ENCODE measurements at places on chromosomes 2 and 18. TPM values are rescaled to one million over a fixed set of nuclear protein-coding genes. Genes with fewer than 3 reads are reported as not detected.

- DNase-seq = no peak
These were observed 189.8 kb downstream of the SNTG2 start for GRCh38 chr2:1140389-1141003.

DNA sequence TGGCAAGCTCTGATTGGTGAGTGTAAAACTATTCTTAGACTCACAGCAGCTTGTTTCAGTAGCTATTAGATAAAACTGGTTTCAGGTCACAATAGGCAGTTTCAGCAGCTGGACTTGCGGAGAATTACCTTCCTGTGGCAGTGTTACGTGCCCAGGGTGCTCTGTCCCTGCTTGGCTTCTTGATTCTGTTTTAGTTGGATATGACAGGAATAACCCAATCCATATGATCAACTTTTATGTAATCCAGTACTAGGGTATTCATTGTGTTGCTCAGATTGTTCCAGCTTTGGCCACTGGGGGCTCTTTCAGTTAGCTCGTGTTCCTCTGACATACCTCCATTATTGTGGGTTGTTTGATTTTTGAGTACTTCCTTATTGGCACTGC, 43.1 kb downstream of the INPP4A start:
- DNase-seq = peak; percentile 35

- DNase-seq = no peak
These were observed 9.0 kb downstream of the TBR1 start for GRCh38 chr2:161424891-161425727.

The FEV gene
- not detected for total RNA-seq

DNA sequence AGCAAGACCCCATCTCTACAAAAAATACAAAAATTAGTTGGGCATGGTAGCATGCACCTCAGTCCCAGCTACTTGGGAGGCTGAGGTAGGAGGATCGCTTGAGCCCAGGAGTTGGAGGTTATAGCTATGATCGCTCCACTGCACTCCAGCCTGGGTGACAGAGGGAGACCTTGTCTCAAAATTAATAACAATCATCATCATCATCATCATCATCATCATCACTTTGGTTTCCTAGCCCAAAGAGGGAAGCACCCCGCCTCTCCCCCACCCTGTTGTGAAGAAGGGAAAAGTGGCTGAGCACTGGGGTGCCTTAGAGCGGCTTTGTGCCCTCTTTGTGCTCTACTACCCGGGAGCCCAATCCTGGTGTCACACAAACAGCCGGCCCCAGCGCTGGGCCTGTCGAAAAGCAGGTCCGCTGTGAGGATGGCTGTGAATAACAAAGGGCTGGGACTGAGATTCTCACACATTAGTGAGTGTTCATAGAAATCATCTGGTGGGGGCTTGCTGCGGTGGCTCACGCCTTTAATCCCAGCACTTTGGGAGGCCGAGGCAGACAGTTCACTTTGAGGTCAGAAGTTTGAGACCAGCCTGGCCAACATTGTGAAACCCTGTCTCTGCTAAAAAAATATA, 42.6 kb upstream of the ASXL2 start:
- DNase-seq = no peak

The CYS1 gene
- 0.25 TPM for total RNA-seq

The TNFAIP6 gene
- total RNA-seq = not detected

The GPAT2 gene
- total RNA-seq = 6.6 TPM

GRCh38 chr2:61632276-61633169, 94.4 kb upstream of the XPO1 start:
- DNase-seq = peak; percentile 18

DNA sequence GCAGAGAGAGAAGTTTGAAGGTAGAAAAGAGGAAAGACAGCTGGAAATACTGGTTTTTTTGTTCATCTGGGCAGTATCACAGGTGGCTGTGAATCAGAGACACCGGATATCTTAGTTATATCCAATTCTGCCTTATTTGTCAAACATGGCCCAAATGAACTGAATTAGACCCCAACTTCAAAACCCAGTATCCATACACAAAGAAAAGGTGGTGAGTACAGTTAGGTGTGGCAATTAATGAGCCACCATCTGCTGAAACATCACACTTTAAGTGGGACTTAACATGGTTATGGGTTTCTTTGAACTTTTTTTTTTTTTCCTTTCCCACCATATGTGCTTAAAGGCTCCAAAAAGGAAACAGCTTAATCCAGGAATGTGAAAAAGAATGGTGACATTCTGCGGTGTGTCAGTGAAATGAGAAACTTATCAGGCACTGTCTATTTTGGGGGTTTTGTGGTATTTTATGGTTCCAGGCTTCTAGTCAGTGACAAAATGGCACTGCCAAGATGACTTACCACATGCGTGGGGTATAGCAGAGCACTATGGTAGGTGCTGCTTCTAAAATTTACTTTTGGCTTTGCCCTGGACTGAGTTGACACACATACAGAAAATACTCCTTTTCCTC, 5.0 kb upstream of the TMEM178A start:
- DNase-seq = no peak

DNA sequence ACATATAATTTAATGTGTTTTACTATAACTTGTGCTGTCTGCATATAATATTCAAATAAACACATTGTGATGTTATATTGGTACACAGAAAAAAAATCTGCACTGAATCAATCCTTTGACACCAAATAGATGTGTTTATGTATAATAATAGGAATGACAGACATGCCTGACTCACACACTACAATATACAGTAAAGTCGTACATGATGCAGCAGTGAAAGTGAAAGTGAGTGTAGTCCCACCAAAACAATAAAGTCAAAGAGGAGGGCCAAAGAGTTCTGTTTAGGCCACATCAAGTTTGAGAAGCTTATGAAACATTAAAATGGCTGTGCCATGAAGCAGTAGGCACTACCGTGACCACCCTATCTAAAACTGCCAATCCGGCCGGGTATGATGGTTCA, 8.2 kb upstream of the RBM44 start:
- peak; percentile 16 for DNase-seq

GRCh38 chr2:48434101-48434500, 95.9 kb upstream of the STON1 start:
- no peak for DNase-seq

DNA sequence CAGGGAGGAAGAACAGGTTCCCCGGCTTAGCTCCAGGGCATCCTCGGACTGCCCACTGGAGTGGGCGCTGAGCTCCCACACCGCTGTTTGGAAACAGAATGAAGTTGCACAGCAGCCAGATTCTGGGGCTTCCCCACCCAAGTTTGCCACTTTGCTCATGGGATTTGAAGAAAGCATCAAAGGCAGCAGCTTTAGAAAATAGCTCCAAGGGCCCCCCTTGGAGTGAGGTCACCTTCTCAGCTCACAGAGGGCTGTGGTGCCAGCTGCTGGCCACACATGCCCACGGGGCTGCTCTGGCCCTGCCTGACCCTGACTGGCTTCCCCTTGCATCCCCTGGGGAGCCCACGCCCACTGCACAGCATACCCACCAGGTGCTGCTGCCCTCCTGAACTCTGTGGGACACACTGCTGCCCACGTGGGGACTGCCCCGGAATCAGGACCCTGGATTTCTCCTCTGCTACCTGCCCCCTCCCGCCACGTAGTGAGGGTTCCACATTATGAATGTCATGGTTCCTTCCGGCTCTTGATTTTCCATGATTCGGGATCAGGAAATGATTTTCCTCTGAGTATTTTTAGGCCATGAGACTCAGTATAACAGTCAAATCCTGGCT, 70.3 kb downstream of the TGOLN2 start:
- peak; percentile 67 for DNase-seq

The RAB27B gene
- total RNA-seq = not detected

The TRIM54 gene
- 0.51 TPM for total RNA-seq

The RAPGEF4 gene
- total RNA-seq = 8.8 TPM

The C2orf78 gene
- not detected for total RNA-seq

The C2orf49 gene
- total RNA-seq = 16.0 TPM

The ITPRIPL1 gene
- 4.6 TPM for total RNA-seq

DNA sequence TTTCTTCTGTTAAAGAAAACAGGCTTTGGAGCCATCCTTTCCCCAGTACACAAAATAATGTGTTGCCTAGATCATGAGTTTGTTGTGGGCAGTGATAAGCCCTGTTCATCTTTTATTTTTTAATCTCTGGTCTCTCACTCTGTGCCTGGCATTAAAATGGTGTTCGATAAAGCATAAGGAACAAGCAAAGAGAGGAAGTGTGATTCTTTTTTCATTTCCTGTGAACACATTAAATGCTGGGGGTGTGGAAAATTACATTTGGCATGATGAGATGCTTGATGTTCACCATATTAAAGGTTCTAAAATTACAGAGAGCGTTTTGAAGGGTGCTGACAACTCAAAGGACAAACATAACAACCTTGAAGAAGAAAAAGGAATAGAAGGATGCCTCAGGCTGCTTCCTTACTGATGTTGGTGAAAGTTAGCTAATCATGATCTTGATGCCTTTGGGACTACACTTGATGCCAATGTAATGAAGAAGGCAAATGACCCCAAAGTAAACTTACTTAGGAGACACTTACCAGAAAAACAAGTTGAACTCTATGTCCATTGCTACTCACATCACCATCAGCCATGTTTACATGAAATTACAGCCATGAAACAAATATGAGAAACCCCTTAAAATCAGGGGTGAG, 33.0 kb downstream of the TMEFF2 start:
- peak; percentile 60 for DNase-seq

DNA sequence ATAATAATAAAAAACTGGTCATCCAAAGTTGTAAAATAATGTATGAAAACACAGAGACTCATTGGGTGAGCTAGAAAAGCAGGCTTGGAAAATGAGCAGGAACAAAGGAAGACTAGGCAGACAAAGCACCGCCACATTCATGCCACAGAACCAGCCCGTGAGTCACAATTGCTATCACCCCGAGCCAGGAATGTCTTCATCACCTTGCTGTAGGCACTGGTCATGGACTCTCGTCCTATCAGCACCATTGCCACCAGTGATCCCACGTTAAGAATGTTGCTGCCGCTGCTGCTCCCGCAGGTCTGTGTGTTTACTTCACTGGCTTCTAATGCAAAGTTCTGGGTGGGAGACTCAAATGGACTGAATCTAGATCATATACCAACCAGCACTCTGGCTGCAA, 417.9 kb downstream of the PID1 start:
- no peak for DNase-seq

The IL36A gene
- total RNA-seq = not detected

GRCh38 chr2:179129574-179130238, 79.8 kb upstream of the CCDC141 start:
- peak; percentile 35 for DNase-seq

The SULT1C2 gene
- total RNA-seq = not detected

Measured in endothelial cell of umbilical vein (primary cell).